ENCODE measurements at places on chromosomes 1 and 21.

DNA sequence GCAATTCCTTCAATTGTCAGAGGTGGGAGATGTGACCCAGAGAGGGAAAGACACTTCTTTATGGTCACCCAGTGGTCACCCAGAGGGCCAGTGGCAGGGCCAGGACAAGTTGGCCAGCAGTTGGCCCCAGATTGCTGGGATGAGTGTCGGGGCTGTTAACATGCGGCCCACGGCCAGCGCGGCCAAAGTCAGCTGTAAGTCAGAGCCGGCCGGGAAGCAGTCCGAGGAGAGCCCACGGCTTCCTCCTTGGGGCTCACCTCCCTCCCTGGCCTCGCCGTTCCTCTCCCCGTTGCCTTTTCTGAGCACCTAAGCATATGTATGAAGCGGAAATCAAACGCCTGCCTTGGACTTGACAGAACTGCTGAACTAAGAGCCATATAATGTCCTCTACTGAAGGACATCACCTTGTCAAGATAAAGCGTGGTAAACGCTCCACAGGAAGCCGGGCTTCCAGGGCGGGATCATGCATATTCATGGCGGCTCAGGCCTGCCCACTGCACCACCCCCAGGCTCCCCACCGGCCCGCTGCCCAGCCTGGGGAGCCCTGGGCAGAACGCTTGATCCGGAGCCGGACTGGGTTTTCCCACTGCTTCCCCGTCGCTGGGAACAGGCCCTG lies 245.4 kb upstream of the POU3F1 start:
- no peak for DNase-seq

- DNase-seq, result no peak
Measured at GRCh38 chr21:46000182-46000730, 18.7 kb downstream of the COL6A1 start.

DNA sequence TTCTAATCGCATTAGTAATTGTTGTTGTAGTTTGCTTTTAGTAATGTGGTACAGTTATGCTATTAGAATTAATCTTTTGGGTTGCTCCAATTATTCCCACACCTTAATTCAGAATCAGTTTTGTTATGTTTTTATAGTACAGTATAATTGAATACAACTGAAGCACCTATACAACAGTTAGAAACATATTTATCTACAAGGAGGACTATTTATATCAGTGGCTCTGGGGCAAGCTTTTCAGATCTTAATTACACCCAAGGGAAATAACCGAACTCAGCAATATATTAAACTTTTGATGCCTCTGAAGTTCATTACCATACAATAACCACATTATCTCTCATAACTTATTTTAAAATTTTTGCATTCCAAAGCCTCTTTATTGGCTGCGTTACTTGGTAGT lies 74.4 kb downstream of the LHX9 start:
- no peak for DNase-seq

DNA sequence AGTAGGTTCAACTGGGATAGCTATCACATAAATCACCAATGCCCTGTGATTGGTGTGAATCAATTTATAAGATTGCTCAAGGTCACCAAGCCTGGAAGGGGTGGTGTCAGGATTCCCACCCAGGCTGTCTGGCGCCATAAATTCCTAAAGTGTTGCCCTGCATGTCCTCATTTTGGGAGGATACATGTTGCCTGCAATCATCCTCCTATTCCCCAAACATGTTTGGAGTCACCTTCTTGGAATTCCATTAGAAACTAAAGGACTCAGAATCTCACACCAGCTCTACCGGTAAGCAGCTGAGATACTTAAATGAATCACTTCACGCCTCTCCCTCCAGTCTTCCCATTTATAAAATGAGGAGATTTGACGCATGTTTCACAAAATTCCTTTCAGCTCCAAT lies 54.1 kb upstream of the SLC45A1 start:
- no peak for DNase-seq

DNA sequence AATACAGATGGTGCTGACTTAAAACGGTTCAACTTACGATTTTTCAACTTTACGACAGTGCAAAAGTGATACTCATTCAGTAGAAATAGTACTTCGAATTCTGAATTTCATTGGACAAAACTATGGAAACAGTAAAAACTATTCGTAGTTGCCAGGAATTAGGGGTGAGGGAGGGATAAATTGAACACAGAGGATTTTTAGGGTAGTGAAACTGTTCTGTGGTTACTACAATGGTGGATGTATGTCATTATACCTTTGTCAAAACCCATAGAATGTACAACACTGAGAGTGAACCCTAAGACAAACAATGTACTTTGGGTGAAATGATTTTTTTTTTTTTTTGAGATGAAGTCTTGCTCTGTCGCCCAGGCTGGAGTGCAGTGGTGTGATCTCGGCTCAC lies 7.5 kb downstream of the DDR2 start:
- DNase-seq, result no peak

GRCh38 chr1:228347181-228347580 lies 59.5 kb downstream of the TRIM11 start:
- DNase-seq, result no peak

DNA sequence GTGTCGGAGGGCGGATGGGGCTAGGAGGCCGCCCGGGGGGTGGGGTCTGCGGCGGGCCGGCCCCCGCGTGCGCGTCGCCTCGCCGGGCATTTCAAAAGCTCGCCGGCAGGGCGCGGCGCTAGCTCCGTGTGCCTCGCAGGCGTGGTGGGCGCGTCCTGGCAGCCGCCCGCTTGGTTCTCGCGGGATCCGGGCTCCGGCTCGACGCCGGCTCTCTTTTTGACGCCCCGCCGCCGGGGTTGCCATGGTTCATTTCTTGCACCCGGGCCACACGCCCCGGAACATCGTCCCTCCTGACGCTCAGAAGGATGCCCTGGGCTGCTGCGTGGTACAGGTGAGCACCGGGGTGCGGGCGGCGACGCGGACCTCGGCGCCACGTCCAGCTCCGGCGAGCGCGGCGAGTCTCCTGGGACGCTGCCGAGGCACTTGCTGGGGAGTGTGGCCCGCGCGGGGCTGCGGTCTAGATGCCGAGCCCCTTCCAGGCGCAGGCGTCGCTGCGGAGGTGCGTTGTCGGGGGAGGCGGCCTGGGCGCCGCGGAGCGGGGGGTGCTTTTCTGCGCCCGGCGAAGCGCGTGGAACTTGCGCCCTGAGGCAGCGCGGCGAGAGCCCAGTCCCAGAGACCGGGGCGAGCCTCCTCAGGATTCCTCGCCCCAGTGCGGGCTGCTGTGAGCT lies at the start of gene ZYG11A:
TSS of gene ZYG11A (plus strand) at position 118 of the 668 bp plus-strand sequence. CDS start at position 242, 124 bp downstream.
- no peak for DNase-seq

DNA sequence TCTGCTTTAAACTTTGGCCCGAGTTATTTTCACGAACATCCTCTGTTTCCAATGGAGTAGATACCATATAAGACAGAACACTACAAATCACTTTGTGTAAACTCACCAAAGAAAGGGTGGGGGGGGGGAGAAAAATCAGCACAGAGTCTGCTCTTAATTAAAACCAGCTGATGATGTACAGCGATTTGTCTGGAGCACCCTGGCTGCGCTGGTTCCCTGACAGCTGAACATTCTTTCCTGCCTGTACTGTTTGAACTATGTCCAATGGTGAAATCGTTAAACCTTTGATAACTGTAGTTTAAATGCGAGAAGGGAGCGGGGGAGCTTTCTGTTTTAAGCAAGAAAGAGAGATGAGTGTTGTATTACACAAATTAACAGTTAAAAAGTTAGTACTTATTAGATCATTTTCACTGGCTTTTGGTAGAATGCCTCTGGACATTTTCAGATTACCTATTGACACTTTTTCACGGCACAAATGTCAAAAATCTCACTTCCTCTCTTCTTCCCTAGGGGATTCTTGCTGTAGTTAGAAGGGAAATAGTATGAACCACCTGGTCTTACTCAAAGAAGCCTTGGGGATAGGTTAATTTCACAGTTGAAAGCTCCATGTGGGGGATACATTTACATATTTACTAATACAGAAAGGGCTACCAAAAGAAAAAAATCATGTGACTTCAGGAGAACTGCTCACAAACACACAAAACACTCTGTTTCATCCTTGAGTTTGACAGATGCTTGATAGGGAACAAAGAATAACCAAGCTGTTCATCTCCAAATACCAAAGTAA lies 140.2 kb upstream of the RUNX1 start:
- no peak for DNase-seq

DNA sequence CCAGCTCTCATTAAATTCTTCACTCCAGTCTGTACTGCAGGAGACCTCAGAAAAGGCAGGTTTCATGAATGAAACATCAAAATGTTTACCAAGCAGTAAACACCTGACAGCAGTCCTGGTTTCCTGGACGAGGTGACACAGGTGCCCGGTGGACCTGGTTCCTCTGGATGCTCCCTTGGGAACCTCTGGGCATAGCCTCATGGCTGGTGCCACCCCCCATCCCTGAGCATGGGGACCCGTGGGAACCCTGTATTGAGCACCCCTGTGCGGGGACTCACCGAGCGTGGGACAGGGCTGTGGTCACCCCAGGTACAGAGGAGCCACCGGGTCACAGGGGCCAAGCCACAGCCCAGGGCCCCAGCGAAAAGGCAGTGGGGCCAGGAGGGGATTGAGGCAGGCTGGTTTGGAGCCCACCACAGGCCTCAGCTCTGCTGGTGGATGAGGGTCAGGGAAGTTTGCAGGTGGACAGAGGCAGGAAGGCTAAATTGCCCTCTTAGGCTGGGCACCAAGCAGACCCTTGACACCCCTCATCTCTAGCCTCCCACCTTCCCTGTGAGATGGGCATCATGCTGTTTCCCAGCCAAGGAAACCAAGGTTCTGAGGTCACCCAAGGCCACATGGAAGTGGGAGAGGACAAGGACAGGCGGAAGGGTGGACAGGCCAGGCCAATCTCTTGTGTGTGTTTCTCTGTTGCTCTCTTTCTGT lies 158.4 kb downstream of the PTPRU start:
- DNase-seq, result no peak

DNA sequence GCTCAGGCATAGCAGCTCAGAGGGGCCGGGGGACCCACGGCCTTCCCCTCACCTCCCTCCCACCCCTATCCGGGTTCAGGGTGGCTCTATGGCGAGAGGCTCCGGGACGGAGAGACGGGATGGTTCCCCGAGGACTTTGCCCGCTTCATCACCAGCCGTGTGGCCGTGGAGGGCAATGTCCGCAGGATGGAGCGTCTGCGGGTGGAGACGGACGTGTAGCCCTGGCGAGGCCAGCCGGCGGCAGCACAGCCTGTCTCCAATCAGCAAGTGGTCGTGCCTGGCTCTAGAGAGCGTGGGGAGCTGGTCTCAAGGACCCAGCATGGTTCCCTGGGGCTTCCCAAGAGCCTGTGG lies 25.9 kb downstream of the ARHGEF16 start:
- DNase-seq, result no peak

Data from Ammon's horn (tissue), 1 donor.